NCI-H524 treated with DMSO at 0.1 percent for 48 hours (cell line): ENCODE measurements at places on chromosomes 3 and 15.

- peak; percentile 79 for DNase-seq
These were observed 76.0 kb downstream of the ETFA start for GRCh38 chr15:76235186-76235826.

- no peak for DNase-seq
These were observed 47.5 kb upstream of the SEMA4B start for GRCh38 chr15:90153658-90154057.

DNA sequence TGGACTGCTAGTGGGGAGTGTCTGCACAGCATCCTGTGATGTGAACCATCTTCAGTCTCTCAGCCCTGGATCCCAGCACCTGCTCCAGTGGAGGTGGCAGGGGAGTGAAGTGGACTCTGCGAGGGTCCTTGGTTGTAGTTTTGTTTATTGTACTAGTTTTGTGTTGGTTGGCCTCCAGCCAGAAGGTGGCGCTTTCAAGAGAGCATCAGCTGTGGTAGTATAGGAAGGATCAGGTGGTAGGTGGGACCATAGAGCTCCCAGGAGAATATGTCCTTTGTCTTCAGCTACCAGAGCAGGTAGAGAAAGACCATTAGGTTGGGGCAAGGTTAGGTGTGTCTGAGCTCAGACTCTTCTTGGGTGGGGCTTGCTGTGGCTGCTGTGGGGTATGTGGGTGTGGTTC is 20.9 kb downstream of the NEK11 start:
- no peak for DNase-seq

DNA sequence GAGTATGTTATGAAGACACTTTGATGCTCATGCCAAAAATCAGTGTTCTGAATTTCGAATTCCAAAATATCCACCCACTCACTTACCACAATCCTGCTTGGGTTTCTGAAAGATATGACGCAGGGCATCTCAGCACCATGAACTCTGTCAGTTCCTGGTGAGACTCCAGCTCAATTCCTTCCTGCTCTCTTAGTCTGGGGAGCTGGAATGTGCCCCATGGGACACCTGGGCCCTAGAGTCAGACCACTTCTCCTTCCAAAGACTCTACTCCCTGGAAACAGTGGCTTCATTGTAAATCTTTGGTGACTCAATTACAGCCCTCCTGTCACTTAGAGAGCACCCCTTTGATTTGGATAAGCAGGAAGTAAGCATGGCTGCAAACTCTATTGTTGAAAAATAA is 50.5 kb downstream of the CD86 start:
- no peak for DNase-seq

DNA sequence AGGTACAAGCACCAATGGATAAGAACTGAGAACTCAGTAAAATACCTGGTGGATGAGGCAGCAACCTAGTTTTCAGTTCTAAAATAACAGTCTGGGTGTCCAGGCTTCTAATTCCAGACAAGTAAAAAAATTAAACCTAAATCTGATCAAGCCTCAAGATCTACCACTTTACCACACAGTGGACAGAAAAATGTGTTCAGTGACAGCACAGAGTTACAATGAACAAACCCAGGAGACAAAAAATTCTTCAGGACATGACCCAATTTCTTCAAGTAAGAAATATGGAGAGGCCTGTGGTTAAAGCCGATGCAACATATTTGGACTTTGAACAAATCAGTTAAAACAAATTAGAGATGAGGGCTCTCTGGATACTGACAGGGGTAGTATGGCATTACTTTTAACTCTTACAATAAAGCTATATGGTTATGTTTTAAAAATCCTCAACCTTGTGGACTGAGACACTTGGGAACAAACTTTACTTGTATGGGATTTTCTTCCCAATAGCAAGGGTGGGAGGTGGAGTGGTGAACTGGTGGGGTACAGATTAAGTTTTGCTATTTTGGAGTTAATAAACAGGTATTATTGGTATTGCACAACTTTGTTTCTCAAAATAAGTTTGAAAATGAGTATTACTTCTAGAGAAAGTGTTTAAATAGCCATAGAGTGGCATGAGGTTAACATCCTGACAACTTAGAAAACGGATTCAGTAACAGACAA is 14.2 kb downstream of the CCNL1 start:
- no peak for DNase-seq

- DNase-seq = no peak
These were observed 59.4 kb upstream of the IMPG2 start for GRCh38 chr3:101379658-101380376.

GRCh38 chr3:45541326-45542321 is 52.9 kb upstream of the LIMD1 start:
- DNase-seq = no peak

- no peak for DNase-seq
These were observed 49.4 kb downstream of the CCR4 start for GRCh38 chr3:33000691-33001385.

- no peak for DNase-seq
These were observed 306.5 kb upstream of the SLITRK3 start for GRCh38 chr3:165502707-165503106.

- DNase-seq = no peak
These were observed 405.7 kb upstream of the MCTP2 start for GRCh38 chr15:93825682-93826081.

GRCh38 chr3:58052373-58053273 is 44.4 kb downstream of the FLNB start:
- no peak for DNase-seq

DNA sequence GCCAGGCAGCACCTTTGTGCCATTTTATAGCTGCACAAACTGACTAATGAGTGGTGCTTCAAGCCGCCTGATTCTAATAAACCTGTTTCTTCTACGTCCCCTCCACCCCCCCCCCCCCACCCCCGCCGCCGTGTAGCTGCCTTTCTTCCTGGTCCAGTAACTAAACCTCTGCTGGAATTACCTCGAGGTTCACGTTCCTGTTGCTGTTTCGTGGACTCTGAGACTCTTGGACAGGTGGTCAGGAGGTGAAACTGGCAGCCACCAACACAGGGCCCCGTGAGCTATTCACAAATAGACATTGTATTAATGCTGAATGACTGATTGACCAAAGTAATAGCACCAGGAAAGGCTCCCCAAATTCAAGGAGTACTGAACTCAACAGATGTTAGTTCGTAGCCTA is 73.9 kb downstream of the TRIM69 start:
- no peak for DNase-seq

- DNase-seq = no peak
These were observed 58.6 kb upstream of the TSC22D2 start for GRCh38 chr3:150349314-150350097.

- DNase-seq = no peak
These were observed 26.0 kb downstream of the TARS3 start for GRCh38 chr15:101698314-101698713.

DNA sequence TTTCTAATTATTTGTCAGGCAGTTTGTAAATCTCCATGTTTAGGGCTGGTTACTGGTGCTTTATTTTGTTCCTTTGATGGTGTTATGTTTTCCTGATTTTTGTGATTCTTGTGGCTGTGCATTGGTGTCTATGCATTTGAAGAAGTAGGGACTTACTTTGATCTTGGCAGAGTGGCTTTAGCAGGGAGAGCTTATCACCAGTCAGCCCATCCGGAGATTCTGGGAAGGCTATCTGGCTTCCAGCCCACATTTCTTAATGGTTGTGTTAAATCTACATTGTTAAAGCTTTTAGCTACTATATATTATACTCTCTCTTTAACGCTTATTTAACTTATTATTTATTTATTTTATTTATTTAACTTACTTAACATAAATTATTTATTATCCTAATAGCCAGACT is 35.1 kb downstream of the FBXL2 start:
- DNase-seq = no peak

DNA sequence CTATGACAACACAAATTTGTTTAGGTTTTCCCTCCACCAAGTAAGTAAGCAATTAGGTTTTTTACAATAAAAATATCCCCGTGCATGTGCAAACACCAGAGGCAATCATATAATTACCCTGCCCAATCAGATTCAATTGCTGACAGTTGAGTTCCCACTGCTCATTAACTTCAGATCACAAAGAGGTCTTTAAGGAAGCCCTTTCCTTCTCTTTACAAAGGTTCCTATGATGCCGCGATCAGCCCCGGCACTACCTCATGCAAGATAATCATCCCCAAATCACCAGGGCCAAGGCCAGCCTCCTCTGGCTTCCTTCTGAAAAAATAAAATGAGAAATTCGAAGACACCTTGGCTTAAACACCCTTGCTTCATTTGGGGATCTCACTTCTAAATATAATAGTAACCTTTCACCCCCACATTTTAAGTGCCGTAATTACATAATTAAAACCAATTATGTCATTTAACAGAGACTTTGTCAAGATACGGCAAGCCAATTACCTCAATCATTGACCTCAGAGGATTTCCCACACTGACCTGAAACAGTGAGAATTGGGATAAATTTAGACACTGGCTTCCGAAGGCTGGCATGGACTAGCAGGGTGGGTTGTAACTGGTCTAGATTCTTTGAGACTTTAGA is 121.3 kb upstream of the WNT5A start:
- no peak for DNase-seq

DNA sequence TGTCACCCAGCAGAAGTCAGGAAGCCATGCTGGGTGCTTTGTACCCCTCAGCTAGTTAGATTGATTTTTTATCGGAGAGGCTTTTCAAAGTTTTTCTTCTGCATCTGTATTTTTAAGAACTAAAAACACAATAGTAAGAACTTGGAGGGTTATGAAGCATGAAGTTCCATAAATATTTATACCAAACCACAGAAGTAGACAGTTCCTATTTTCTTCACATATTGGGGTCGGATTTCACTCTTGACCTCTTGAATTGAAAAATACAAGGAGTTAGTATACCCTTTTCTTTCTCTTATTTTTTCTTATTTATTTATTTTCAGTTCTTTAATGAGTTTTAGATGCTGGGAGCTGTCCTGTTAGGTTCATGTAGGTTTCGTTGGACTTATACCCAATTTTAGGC is 35.1 kb downstream of the SLC25A26 start:
- no peak for DNase-seq

DNA sequence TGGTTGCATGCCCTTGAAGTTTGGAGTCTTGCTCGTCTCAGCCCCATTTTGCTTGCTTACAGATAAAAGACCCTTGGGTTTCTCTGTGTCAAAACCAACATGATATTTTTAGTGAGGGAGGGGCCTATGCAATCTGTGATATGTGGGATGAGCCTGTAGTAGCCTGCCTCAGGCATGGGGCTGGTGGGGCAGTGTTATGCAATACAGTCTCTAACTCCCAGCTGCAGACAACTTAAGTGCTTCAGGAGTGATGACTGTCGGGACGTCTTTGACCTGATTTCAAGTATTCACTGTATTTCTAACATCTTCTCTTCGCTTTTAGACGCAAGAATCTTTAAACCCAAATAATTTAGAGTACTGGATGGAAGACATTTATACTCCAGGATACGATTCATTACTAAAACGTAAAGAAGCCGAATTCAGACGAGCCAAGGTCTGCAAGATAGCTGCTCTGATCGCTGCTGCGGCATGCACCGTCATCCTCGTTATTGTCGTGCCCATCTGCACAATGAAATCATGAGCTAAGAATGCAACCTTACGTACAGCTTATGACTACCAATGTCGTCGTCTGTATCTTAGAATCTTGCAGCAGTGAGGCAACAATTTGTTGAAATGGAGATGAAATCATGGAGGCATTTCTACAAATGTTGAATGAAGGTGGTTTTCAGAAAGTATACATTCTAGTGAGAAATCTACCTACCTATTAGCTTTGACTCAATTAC is 35.9 kb downstream of the MINAR1 start:
- no peak for DNase-seq
